ENCODE measurements at places on chromosomes 1 and 21. TPM values are rescaled to one million over a fixed set of nuclear protein-coding genes. Genes with fewer than 3 reads are reported as not detected.

GRCh38 chr1:47449822-47450552, 12.1 kb downstream of the FOXD2 start:
- DNase-seq: no peak

- DNase-seq: no peak
Observed at GRCh38 chr1:233844275-233844674, 60.2 kb upstream of the SLC35F3 start.

DNA sequence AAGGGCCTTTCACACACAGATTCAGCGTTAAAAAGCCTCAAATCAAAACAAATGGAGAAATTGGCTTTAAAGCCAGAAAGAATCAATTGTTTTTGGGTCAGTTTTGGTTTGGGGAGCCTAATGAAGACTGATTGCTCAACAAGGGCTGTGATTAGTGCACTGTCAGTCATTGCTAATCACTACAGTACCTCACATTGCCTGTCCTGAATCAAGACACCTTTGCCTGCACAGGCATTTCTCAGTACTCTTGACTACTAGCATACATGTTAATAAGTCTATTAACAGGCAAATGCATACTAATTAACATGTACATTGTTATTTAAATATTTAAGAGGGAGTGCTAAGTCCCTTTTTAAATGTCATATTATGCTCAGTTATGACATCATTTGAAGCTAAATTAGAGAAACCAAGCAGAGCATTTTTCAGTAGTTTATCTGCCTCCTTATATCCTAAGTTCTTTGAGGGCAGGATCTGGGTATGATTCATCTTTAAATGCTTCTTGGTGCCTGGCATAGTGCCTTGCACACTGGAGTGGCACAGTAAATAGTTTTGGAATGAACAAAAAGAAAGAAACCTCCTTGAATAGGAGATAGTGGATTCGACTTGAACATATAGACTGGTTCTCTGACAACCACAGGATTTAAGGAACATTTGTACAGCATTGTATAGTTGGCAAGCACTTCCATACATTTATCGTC, 25.8 kb upstream of the CCN1 start:
- no peak for DNase-seq

- no peak for DNase-seq
Observed at GRCh38 chr1:14794136-14794768, 195.8 kb downstream of the KAZN start.

DNA sequence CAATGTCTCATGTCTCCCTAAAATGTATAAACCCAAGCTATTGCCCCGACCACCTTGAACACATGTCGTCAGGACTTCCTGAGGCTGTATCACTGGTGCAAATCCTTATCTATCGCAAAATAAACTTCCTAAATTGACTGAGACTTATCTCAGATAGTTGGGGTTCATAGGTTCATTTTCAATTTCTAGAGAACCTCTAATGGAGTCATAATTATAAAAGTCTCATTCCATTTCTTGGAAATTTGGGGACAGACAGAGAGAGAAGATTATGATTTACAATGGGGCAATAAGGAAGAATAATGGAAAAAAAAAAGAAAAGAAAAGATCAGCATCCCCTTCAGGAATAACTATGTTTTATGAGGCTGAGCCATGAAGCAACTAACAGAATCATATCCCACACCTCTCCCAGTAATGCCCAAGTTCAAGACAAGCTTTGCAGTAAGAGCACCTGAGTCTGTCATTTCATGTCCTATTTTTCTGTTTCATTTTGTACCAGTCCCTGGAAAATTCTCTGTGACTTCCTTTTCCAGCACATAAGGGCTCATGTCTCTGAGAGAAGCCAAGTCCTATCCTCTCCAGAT, 70.0 kb upstream of the ETS2 start:
- DNase-seq: no peak

The SLC9C2 gene
- not detected for total RNA-seq

The SESN2 gene
- total RNA-seq: 13.4 TPM

All from omental fat pad (tissue), 4 donors.